ENCODE measurements at places on chromosomes 7 and 10.

DNA sequence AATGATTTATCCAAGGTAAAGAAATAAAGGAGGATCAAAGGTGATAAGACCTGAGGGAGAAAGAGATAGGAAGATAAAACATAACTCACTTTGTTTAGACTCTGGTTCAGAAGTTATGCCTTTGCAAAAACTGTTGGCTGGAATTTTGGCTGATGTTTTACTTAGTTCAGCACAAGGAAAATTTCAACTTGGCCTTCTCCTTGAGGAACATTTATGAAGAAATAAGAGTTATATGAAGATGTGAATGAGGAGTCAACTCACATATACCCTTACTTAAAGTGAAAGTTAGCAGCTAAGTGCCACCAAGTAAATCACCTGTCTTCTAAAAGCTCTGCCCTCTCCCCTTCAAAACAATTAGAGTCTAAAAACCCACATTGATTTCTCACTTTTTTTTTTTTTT, 39.7 kb upstream of the COL1A2 start:
- no peak for DNase-seq

- DNase-seq: no peak
Measured at GRCh38 chr7:21620054-21620453, 77.2 kb downstream of the DNAH11 start.

DNA sequence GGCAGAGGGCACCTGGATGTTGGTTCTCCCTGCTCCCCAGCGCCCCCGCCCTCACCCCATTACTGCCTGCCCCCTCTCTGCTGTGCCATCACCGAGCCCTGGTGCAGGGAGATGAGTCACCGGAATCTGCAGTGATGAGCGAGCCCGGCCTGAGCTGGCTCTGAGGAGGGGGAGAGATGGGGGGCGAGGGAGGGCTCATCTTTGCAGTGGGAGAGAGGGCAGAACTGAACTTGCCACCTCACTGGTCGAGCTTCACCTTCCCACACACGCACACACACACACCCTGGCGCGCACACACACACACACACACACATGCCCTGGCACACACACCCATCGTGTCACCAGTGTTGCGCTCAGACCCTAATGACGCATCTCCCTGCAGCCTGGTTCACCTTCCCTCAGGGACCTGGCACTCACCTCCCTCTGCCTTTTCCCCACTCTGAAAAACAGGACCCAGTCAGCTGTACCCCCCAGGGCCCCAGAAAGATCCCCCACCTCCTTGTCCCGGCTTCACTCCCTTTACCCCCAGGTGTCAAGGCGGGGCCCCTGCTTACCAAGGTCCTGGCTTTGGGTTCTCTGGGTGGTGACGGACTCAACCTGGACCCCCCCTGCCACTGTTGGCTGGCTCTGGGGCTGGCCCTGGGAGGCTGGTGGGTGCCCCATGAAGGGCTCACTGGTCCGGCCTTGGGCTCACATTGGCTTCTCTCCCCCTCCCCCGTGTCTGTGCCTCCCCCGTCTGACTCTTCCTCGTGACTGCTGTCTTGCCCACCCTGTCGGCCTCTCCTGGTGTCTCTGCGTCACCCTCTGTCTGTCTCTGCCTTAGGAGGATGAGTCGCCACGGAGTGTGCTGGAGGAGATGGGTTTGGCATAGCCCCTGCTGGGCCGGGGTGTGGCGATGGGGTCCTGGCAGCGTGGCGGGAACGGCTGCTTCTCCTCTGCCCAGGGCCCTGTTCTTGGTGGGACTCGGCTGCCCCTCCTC, 5.4 kb downstream of the VGF start:
- no peak for DNase-seq

DNA sequence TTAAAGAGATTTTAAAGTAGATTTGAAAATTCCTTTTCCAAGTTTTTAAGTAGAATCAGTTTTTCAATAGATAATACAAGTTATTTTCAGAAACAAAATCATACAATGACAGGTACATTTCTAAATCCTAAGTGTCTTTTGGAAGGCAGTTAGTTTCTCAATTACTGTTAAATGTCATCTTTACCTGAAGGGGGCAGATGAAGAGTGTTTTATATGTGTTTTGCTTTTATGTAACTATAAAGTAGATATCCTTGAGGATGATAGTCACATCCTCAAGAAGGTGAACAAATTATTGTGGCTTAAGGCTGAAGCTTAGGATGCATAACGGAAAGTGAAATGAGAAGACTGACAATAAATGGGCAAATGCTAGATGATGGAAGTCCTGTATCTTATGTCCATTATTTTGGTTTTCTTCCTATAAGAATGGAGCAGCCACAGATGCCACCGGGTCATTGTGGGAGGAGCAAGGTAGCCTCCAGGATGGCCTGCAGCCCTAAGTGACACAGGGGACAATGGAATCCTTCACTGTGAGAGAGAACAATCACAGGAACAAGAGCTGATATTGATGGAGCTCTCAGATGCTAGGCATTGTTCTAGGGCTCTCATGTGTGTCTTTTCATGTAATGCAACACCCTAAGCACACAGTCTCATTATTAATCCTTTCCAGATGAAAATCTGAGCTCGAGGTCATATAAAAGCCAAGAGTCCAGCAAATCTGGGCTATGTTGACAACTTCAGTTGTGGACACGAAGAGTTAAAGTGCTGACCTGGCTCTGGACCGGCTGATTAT, 14.1 kb upstream of the MKX start:
- DNase-seq: no peak

GRCh38 chr10:124909563-124909962, 32.4 kb upstream of the ZRANB1 start:
- no peak for DNase-seq

- no peak for DNase-seq
Measured at GRCh38 chr7:53306846-53307245, 271.4 kb downstream of the POM121L12 start.

All from AG04449 (cell line).